ENCODE measurements at places on chromosomes 13 and 19. TPM values are rescaled to one million over a fixed set of nuclear protein-coding genes. Genes with fewer than 3 reads are reported as not detected.

KIR3DL2 gene
- not detected for total RNA-seq

POGLUT2 gene
- 19.5 TPM for total RNA-seq

KLK11 gene
- total RNA-seq = not detected

ZNF440 gene
- 5.9 TPM for total RNA-seq

All from dermis microvascular lymphatic vessel endothelial cell (primary cell).